Mesothelial cell of epicardium (in vitro differentiated cells): ENCODE measurements at places on chromosomes 1 and 21. TPM values are rescaled to one million over a fixed set of nuclear protein-coding genes. Genes with fewer than 3 reads are reported as not detected.

DNA sequence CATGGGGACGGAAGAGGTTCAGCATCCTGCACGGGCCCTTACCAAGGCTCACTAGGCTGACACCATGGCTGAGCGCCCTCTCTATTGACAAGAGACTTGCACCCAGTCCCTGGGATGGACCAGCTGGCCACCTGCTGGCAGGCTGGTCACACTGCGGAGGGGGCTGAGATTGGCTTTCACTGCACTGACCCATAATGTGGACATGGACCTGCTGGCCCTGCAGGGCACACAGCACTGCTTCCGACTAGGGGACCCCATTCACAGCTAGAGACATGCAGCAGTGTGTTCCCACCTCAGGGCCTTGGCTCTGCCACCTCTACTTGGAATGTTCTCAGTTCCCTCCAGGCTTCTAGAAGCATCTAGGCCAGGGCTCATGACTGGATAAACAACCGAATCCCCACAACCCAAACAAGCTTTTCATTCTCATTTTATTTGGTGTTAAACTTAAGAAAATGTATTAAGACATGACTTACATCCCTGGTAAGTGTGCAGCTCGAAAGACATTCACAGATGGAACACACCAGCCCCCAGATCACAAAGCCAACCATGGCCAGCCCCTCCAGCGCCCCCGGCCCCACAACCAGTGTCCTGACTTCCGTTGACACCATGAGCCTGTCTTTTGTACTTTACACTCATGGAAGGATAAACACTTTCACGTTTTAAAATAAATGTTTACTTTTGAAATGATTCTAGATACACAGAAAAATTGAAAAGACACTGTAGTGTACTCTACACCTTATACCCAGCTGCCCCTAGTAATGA lies 9.3 kb upstream of the SRARP start:
- no peak for DNase-seq
- H3K27ac ChIP-seq, result no peak overlapping the region
- H3K4me1 ChIP-seq, result no peaks in the 10 kb centered on the region
- H3K27me3 ChIP-seq, result peaks cover 2% of the 10 kb centered on the region

Gene PTPN7
- 0.31 to 0.49 TPM (median 0.32 TPM) in 3 replicates for total RNA-seq

Gene ACTL8
- not detected in 3 replicates for total RNA-seq

DNA sequence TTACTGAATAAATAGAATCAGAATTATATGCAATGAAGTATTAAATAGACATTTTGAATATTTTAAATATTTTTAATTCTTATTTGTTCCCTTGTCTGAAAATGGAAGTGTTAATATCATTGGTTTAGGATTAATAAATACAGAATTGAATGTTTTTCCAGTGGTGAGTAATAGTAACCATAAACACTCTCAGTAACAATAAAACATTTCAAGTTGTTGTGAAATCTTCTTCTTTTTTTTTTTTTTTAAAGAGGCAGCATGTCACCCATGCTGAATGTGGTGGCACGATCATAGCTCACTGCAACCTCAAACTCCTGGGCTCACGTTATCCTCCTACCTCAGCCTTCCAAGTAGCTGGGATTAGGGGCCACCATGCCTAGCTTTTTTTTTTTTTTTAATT lies 86.2 kb upstream of the ZBTB18 start:
- DNase-seq, result no peak
- H3K36me3 ChIP-seq, result no peaks in the 10 kb centered on the region
- no peak overlapping the region for H3K4me3 ChIP-seq

Gene LCE1B
- total RNA-seq, result not detected in 3 replicates

Gene AMPD1
- total RNA-seq, result not detected in 3 replicates

Gene PPM1J
- total RNA-seq, result 4.3 to 4.7 TPM (median 4.4 TPM) in 3 replicates

Gene GOLT1A
- 3.6 to 4.1 TPM (median 3.9 TPM) in 3 replicates for total RNA-seq

- peak overlapping the region; percentile 32 for H3K27ac ChIP-seq
- no peak overlapping the region for H3K4me3 ChIP-seq
- peaks cover 41% of the 10 kb centered on the region for H3K4me1 ChIP-seq
- no peaks in the 10 kb centered on the region for H3K36me3 ChIP-seq
- no peak for DNase-seq
Observed at GRCh38 chr1:101144671-101145448, 92.0 kb upstream of the S1PR1 start.

DNA sequence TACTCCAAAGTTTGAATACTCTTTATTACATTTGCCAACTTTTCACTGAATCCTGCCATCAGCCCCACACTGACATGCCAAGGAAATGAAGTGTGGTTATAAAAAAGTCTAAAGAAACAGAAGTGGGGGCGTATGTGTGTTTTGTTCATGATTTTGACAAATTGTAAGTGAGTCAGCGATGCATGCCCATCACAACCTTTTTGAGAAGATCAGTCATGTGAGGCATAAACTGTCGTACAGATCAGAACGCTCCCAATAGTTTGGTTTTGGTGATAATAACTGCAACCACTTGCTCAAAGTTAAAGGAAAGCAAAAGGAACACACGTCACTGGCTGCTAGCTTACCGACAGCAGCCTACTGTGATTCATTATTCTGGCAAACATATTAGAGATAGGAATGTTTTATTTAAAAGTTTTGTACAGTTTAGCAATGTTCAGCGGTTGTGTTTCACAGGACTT lies 95.6 kb downstream of the RGS2 start:
- H3K27ac ChIP-seq, result no peak overlapping the region
- no peak for DNase-seq
- H3K27me3 ChIP-seq, result no peaks in the 10 kb centered on the region
- H3K36me3 ChIP-seq, result no peaks in the 10 kb centered on the region
- no peak overlapping the region for H3K4me3 ChIP-seq

Gene ELAVL4
- not detected in 3 replicates for total RNA-seq

DNA sequence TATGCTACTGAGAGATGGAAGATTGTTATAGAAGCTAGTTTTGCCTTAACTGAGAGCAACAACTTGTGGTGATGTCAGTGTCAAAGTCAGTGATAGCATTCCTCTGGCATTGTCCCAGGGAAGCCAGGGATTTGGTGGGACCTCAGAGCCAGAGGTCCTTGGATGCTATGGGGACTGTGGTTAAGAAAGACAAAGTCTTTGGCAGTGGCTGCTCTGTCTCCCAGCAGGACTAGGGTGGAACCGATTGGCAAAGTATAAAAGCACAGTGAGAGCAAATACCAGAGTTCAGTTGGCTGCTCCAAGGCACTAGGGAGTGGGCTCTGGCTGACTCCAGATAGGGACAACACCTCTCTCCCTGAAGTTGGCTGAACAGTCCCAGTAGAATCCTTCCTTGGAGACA lies 104.8 kb downstream of the GDAP2 start:
- no peaks in the 10 kb centered on the region for H3K27me3 ChIP-seq
- H3K4me3 ChIP-seq, result no peak overlapping the region
- no peaks in the 10 kb centered on the region for H3K36me3 ChIP-seq
- H3K4me1 ChIP-seq, result no peaks in the 10 kb centered on the region
- no peak overlapping the region for H3K27ac ChIP-seq

DNA sequence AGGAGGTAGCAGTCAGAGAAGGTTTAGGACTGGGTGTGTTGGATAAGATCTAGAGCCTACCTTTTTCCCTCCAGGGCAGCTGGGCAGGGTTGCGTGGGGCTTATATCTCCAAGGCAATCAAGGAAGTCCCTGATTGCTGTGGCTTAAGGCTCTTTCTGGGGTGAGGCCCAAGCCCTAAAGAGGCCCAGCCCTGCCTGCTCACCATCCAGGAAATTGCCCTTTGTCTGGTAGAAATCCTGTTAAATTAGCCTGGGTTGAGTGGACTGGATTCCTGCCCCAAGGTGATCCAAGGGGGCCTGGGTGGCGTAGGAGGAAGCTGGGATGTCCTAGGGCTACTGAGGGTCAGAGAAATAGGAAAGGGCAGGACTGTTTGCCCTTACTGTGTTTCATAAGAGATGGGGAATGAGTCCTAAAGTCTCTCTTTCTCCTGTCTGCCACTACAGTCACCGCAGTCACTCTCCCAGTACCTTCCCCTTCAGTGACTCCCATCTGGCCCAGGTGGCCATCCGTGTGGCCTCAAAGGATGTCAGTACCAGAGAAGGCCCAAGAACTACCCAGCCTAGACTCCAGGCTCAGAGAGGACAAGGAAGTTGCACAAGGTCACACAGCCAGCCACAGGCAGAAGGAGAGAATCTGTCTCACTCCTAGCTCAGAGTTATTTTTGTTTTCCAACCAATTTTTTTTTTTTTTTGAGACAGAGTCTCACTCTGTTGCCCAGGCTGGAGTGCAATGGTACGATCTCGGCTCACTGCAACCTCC lies 25.8 kb downstream of the MFSD2A start:
- no peaks in the 10 kb centered on the region for H3K27me3 ChIP-seq
- H3K27ac ChIP-seq, result no peak overlapping the region
- no peak overlapping the region for H3K4me3 ChIP-seq
- DNase-seq, result no peak
- H3K4me1 ChIP-seq, result peaks cover 4% of the 10 kb centered on the region
- peaks cover 3% of the 10 kb centered on the region for H3K36me3 ChIP-seq

DNA sequence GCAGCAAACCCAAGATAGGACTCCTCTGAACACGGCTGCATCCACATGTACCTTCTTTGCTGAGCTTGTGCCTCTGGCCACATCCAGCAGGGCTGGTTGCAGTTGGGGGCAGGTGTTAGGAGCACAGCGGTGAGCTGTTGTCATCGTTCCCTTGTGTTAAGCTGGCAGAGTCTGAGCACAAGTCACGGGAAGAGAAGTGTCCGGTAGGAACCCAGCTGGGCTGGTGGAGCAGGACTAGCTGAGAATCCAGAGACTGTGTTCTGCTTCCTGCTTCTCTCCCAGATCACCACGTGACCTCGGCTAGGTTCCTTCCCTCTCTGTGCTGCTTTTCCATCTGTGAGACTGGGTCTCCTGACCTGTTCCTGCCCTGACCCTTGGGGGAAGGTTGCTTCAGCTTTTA lies 105.1 kb downstream of the PCBP3 start:
- peaks cover 3% of the 10 kb centered on the region for H3K36me3 ChIP-seq
- no peak overlapping the region for H3K27ac ChIP-seq
- peaks cover 15% of the 10 kb centered on the region for H3K4me1 ChIP-seq
- peaks cover 3% of the 10 kb centered on the region for H3K27me3 ChIP-seq

DNA sequence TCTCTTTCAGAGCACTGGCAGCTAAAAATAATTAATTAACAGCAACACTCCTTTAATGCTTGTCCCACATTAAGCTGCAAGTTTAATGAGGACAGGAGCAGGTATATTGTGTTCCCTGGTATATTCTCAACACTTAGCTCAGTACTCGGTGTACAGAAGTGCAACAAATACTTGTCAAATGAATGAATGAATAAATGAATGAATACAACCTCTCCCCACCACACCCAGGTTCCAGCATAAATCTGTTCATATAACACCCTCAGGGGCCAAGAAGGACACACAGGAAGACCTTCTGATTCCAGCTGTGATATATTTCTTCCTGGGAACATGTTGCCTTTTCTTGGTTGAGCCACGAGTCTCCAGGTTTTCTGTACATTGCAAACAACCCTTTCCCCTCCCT lies 38.1 kb upstream of the RD3 start:
- H3K36me3 ChIP-seq, result no peaks in the 10 kb centered on the region
- DNase-seq, result no peak
- H3K4me3 ChIP-seq, result no peak overlapping the region
- no peaks in the 10 kb centered on the region for H3K27me3 ChIP-seq

Gene TEX38
- 0.42 to 0.57 TPM (median 0.49 TPM) in 3 replicates for total RNA-seq

DNA sequence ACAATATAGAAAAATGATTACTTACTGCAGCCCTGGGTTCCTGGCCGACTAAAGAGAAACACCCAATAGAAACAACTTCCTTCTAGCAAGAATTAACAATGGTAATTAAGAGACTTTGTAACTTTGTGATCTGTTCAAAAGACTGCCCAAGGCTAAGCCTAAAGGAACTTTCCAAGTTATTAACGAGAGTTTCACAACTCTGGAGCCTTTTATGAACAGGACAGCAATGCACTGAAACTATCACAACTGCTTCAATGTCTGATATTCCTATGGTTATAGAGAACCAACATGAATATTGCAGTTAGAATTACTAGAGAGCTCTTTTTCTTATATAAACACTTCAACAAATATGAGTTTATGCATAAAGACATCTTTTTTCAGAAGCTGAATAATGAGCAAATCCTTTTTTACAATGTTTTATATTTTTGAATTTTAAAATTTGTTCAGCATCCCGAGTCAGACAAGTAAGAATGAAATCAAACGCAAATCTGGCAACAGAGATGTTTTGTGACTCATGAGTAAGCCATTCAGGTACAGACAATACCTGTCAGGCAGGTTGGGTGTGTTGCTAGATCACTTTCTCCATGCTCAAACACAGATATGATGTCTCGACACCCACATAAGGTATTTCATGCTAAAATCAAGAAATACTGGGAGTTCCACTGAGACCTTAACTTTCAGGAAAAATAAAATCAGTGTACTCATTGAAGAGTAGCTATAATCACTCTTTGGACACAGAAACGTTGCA lies 22.2 kb upstream of the KCNJ15 start:
- H3K27ac ChIP-seq, result peak overlapping the region; percentile 86
- H3K4me1 ChIP-seq, result peaks cover 18% of the 10 kb centered on the region
- DNase-seq, result no peak

- no peaks in the 10 kb centered on the region for H3K36me3 ChIP-seq
- H3K27ac ChIP-seq, result no peak overlapping the region
- peaks cover 57% of the 10 kb centered on the region for H3K27me3 ChIP-seq
- no peaks in the 10 kb centered on the region for H3K4me1 ChIP-seq
Observed at GRCh38 chr1:18299441-18300338, 181.0 kb upstream of the KLHDC7A start.

DNA sequence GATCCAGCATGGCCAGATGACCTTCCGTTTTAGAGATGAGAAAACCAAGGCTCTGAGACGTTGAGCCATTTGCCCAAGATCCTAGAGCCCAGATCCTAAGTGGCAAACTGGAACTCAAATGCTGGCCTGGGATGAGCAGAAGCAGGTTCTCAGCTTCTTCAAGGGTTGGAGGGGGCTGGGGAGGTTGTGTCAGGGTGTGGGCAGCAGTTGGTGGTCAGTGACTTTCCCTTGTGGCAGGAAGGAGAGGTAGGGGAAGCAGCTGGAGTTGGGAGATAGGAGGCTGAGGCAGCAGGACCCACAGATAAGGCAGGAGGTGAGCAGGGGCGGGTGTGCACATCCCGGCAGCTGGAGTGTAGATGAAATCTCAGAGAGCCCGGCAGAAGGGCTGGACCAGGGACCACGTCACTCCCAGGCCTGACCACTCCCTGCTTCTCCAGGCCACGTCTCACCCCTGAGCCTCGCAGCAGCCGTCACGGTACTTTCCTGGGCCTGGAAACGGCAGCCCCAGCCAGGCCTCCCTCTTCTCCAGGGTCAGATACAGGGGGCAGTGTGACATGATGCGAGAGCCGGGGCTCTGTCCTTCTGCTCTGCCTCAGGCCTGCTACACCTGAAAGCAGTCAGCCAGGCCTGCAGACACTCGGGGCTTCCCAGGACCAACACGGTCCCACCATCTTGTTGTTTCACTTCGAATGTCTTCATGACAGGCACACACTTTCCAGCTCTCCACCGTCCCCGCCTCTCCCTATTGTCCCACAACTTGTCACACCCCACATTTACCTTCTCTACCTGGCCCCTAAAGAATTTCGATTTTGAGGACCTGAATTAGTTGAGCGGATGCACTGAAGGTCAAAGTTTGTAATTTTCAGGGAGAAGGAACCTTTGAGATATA lies 11.5 kb upstream of the LAPTM5 start:
- no peak overlapping the region for H3K27ac ChIP-seq
- no peaks in the 10 kb centered on the region for H3K4me1 ChIP-seq
- no peaks in the 10 kb centered on the region for H3K36me3 ChIP-seq
- no peak for DNase-seq
- no peak overlapping the region for H3K4me3 ChIP-seq
- H3K27me3 ChIP-seq, result no peaks in the 10 kb centered on the region
